ENCODE measurements at places on chromosomes 2 and 18.

GRCh38 chr2:226797989-226798421 is 1.6 kb downstream of the IRS1 start:
- no peak for DNase-seq

DNA sequence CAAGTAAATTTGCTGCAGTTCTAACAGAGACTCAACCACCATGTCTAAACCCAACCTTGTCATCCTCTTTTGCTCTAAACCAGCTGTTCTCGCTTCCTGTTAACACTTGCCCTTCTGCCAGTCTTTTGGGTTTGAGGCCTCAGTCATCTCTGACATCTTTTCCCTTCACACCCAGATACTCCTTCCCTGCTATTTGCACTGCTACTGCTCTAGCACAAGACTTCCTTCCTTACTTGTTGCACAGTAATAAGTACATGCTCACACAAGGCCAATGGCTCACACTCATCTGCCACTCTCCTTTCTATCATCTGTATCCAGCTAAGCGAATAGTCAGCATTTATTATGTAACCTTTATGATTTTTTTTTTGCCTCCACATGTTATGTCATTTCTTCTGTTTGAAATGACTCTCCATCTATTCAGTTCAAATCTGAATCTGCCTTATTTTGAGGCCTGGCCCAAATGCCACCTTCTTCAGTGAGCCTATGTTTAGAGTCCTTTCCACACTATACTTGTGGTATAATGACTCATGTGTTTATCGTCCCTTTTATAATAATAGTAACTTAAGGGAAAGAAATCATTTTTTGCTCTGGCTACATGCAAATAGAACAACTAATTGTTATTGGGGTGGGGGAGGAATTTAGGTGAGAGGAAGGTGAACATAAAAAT is 22.5 kb upstream of the CDKL4 start:
- no peak for DNase-seq

DNA sequence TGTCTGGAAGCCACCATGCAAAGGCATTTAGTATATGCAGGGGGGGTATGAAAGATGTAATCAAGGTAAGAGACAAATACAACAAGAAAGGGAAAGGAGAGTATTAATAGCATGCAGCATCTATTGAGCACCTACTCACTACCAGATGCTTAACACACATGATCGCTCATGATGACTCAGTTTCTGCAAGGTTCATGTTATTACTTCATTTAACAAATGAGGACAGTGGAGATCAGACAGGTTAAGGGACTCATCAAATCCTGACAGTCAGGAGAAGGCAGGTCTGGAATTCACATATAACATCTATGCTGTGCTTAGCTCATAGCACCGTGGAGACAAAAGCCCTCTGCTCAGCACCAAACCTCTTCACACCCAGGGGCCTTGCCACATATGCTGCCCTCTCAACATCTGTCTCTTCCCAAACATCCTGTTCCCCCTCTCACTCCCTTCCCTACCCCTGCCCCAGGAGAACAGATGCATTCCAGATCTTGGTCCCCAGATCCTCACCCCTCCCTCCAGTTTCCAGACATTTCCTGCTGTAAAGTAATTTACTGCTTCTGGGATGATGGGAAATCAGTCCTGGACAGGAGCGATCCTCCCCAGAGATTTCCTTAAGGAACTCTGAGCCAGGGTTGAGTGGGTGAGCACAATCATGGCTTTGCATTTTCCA is 155.3 kb downstream of the ANTXR1 start:
- DNase-seq, result no peak

DNA sequence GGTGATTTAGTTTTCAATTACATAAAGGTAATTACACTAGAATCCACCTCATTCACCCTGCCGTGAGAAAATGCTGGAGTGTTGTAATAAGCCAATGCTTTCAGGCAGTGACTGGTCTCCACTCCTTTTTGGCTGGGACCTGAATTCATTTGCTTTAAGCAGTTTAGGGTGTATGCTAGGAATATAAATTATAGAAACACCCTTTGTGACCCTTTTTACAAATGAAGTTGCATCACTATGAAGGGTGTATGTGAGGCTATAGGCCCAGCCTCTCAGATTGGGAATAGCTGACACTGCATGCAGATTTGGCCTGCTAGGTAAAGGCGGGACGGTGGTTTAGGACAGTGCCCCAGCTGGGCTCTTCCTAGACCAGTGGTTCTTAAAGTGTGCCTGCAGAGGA is 50.8 kb upstream of the NFE2L2 start:
- DNase-seq, result no peak

DNA sequence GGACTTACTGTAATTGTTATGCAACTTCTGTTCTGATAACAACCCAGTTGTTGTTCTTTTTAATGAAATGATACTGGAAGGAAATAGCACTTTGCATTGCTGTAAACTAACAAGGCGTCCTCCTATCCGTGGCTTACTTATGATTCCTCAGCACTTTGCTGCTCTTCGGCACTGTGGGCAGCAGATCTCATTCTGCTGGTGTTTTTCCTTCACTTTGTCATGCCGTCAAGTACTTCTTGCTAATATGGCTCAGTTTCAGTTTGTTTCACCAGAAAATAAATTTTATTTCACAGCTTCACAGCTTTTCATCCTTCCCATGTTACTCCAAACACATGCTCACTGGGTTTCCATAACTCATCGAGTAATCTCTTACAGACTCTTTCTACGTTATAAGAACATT is 289.3 kb downstream of the MEIS1 start:
- no peak for DNase-seq

GRCh38 chr2:209389171-209389618 is 34.7 kb upstream of the MAP2 start:
- DNase-seq, result no peak

DNA sequence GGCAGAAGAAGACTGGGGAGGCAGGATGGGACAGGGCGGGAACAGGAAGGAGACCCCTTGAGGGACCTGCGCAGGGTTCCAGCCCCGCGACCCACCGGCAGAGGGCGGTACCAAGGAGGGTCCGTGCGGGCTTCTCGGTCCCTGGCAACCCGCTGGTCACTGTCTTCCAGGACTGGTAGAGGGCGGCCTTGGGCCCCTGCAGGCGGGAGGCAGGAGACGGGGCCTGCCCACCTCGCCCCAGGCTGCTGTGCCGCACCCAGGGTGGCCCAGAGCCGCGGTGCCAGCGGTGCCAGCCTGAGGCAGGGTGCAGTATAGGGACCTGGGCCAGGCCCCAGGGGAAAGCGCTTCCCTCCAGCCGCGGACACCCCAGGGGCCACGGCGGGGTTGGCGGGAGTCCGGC is 34.5 kb downstream of the NEURL3 start:
- DNase-seq, result no peak

- no peak for DNase-seq
These were observed 777 bp upstream of the RAB17 start for GRCh38 chr2:237591141-237591881.

GRCh38 chr2:3557639-3558204 is 411 bp downstream of the RNASEH1 start:
- DNase-seq, result no peak

- DNase-seq, result no peak
These were observed 328.2 kb upstream of the COL3A1 start for GRCh38 chr2:188645986-188646385.

DNA sequence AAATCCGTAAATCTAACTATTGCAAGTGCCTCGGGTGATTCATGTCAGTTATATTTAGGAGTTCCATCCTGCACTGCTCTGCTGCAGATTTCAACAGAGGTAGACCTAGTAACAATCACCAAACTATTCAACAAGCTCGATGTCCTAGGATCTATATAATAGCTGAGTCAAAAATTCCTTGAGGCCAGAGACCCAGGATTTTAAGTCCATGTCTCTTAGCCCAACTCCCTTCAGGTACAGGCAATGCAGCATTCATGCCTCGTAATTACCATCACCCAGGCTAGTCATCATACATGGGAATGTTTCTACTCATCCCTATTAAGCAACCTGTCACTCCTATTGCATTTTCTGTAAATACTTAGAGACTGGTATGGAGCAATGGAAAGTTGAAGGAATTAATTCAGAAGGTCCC is 729 bp downstream of the TM4SF20 start:
- no peak for DNase-seq

GRCh38 chr2:3172265-3172935 is 205.2 kb downstream of the EIPR1 start:
- peak; percentile 88 for DNase-seq

DNA sequence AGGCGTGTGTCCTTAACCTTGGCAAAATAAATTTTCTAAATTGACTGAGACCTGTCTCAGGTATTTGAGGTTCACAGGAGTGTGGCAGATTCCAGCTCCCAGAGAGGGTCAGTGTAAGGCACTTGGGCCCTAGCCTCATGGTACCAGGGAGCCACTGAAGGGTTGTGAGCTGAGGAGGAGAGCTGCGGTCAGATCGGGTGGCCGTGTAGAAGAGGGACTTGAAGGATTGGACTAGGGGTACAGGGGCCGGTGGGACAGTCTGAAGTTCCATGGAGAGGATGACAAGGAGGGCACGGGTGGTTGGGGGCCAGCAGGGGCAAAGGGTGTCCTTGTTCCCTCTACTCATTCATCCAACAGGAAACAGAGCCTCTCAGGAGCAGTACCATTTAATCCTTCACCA is 327.0 kb upstream of the HS6ST1 start:
- DNase-seq, result peak; percentile 51
